RCC 7860 (cell line): ENCODE measurements at places on chromosomes 2 and 18.

DNA sequence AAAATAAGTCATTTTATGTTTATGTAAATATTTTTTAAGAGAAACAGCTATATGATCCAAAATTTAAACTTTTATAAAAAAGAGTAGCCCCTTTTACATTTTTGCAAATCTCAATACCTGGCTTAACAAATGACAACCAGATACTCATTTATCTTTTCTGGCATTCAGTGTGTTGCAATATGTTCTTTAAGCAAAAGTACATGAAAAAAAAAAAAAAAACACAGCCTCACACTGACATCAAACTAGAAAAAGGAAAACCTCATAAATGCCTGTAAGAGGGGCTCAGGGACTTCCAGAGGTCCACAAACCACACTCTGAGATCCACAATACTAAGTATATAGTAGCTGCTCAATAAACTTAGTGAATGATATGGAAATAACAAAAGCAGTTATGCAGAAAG is 21.9 kb downstream of the PPP4R3B start:
- no peak for DNase-seq

- DNase-seq: no peak
These were observed 43.9 kb upstream of the OTOF start for GRCh38 chr2:26521913-26522180.

- DNase-seq: no peak
These were observed 1.6 kb downstream of the TSHZ1 start for GRCh38 chr18:75211953-75212750.

- DNase-seq: no peak
These were observed 126.3 kb upstream of the HS6ST1 start for GRCh38 chr2:128444816-128445522.

GRCh38 chr2:231028889-231029288 is 8.4 kb upstream of the C2orf72 start:
- no peak for DNase-seq

GRCh38 chr2:41000906-41001305 is 549.0 kb upstream of the SLC8A1 start:
- DNase-seq: no peak

- DNase-seq: no peak
These were observed 271.6 kb upstream of the RND3 start for GRCh38 chr2:150759106-150759505.

DNA sequence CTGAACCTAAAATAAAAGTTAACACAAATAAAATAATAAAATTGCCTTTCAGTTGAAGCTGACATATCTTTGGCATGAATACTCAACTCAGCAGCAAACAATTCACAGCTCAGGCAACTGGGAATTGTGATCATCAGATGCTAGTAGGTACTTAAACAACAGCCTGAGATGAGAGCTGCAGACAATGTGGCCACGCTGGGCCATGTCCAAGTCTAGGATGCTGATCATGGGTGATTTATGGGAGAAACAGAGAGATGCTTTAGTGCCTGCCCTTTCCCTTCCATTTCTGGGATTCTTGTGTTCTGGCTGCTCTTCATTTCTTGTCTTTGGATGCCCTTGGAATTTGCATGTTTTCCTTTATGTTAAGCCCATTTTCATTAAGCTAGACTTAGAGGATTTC is 212.4 kb upstream of the CWC22 start:
- DNase-seq: no peak

DNA sequence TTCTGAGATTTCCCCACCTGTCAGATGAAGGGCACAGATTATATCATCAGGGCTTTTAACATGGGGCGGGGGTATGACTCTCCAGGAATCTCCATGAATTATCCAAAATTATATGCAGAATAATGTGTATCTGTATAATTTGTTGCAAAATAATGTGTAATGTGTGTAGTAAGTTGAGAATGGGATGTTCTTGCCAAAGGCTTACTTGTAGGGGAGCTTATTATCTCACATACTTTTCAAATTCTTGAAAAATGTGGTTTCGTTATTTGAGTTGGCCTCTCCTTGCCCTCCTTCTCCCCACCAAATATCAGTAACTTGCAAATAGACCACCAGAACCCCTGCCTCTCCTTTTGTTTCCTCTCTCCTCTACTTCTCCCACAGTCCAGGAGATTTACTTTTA is 35.6 kb downstream of the UBR3 start:
- DNase-seq: no peak

DNA sequence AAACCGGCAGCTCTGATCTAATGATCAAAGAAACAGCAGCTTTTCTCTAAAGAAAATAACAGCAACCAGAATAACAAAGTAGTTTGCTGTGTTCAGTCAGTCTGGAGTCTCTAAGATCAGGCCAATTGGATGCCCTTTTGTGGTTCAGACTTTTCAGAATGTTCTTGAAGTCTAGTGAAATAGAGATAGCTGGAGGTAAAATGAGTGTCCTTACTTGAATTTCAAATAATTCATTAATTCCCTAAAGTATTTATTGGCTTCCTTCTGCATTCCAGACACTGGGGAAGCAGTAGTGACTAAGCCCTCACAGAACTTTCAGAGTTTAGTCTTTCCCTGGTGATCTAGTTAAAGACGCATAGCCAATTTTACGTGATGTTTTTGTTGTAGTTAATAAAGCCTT is 58.7 kb downstream of the C18orf54 start:
- DNase-seq: no peak

DNA sequence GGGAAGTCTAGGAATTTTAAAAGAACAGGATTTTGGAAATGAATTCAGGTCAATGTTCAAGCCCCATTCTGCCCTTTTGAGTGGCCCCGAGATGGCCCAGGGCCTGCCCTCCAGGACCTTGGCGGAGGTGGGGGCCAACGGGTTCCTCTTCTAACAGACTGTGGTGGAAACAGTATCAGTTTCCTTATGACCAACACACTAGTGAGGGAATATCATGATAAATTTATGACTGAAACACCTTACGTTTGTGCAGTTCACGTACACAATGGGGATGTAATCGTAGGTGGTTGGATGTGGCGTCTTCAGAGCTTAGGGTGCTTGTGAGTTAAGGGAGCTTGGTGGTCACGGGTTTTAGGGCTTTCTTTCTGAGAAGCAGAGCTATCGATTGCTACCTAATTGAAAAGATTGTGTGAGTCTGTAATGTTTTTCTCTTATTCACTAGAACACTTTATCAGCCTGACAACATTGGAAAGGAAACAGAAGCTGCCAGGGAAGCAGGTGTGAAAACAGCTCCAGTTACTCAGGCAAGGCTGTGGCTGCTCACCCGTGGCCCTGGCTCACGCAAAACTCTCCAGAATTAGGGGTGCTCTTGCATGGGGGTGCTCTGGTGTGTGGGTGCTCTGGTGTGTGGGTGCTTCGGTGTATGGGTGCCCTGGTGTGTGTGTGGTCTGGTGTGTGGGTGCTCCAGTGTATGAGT is 165.3 kb downstream of the SNTG2 start:
- DNase-seq: no peak

DNA sequence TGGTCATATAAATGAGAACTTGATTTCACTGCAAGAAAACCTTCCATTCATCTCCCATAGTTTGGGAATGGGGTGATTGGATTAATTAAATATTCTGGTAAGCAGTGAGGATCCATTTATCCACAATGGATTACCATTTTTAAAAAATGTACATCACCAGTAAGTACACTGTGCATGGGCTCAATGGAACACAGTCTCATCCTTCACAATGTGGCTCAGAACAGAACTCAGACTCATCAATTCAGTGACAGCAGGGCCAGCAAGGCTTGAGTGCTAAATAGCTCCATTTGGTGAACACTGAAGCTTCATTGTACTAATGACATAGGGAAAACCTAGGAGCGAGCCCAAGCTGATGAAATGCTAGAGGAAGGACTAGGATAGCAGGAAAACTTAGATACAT is 223.8 kb downstream of the CMPK2 start:
- no peak for DNase-seq

- DNase-seq: peak; percentile 2
These were observed 20.9 kb upstream of the TFPI start for GRCh38 chr2:187574969-187575750.

DNA sequence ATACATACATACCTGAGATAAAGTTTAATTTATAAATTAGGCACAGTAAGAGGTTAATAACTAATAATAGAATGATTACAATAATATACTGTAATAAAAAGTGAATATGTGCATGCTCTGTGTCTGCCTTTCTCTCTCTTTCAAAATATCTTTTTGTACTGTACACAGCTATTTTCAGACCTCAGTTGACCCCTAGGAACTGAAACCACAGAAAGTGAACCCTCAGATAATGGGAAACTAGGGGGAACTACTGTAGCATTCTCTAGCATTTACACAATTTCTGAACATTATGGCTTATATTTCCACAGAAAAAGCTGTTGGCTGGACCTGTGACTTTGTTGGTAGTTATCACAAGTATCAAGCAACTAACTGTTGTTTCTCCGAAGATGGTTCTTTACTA is 25.9 kb downstream of the WDR75 start:
- no peak for DNase-seq

DNA sequence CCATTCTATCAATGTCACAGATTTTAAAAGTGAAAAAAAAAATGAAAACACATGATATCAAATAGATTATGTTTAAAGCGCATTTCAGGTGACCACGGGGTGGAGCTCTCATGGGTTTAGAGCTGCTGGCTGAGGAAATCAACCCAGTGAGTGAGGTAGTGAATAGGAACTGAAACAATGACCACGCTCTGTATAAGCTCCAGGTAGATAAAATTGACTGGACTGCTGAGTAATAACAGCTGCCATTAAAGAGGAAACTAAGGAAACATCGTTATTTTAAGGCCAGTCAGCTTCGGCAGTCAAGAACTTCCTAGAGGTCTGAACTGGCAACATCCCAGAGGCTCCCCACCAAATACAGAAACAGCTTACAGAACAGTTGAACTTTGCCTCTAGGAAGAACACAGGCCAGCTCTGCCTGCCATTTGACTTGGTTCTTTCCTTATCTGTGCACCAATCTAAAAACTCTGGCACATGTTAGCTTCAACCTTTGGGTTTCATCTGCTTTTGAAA is 185.9 kb downstream of the PDE1A start:
- peak; percentile 12 for DNase-seq

- DNase-seq: no peak
These were observed 450.1 kb upstream of the LRATD1 start for GRCh38 chr2:14182227-14182946.

DNA sequence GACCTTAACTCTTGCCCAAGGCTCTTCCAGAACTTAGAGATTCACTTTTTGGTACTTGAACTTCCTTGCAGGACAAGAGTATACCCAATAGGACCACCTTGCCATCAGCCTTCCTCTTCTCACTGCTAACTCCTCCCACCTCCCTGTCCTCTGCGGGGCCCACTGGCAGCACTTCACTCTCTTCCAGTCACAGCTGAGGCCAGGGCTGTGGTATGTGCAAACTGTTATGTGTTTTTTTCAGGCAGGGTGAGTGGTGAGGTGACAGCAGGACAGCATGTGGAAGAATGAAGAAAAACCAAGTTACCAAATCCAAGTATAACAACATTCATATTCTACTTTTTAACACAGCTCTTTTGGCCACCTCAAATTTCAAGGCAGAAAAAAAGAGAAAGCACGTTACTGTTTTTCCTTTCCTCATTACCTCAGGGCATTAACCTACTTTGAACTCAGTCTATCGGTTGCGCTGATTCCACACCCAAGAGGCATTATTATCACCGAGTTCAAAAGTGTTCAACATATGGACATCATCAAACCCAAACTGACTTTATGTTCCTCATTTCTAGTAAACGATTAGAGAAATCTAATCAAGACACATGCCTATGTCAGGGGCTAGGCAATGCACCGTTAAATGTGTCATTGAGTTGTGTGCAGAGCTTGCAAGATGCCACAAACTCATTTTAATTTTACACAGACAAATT is 605.2 kb upstream of the SYT4 start:
- no peak for DNase-seq

DNA sequence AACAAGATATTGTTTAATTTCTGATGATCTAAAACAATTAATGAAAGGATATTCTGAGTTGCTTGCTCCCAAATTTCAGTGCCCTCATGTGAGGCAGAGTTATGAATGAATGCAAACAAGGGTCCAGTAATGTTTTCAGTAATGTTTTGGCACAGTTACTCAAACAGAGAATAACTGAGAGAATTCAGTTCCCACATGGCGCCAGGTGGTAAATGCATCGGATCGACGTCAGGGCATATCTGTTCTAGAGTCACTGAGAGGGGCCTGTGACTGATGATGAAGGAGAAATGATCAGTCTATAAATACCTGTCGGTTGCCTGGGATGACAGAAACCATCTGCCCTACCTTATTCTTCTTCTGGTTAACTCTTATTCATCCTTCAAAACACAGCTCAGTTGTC is 81.4 kb downstream of the KCNS3 start:
- no peak for DNase-seq

- no peak for DNase-seq
These were observed 44.2 kb downstream of the DPYSL5 start for GRCh38 chr2:26892133-26892532.

DNA sequence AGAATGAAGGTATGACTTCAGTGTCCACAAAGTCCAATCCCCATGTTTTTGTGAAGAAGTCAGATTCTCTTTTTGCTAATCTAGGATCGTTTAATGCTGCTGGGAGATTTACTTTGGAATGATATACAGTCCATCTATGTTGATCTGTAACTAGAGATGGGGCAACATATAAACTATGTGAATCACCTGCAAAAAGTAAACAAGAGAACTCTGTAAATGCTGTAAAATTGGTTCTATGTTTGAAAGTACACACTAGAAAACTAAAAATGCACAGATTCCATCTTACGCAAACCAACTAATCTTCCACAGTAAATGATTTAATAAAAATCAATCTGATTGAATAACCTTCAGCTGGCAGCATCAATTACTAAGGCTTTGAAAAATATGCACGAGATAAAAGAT is 37.5 kb downstream of the VPS54 start:
- no peak for DNase-seq

- no peak for DNase-seq
These were observed 197.9 kb downstream of the LNPK start for GRCh38 chr2:175804122-175804521.

DNA sequence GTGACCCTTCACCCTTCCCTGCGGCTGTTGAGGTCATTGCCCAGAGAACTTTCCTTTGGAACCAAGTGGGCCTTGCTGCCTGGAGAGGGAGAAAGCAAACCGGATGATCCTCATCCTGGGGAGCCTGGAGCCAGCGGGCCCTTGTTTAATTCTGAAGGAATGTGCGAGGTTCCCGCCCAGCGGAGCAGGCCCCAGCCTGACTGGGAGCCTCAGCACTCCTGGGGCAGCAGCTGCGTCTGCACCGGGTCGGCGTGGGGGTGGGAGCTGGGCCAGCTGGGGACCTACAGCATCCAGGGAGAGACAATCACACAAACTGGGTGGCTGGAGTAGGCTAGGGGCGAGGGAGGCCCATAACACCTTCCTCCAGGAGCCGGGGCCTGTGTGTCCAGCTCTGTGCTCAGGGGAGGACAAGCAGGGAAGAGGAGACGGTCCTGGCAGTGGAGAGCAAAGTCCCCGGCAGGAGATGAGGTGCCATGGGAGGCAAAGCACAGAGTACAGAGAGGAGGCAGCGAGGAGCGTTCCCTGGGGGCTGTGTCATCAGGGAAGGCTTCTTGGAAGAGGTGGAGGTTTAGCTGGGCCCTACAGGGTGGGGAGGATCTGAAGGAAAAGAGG is 61.9 kb upstream of the HAAO start:
- no peak for DNase-seq

DNA sequence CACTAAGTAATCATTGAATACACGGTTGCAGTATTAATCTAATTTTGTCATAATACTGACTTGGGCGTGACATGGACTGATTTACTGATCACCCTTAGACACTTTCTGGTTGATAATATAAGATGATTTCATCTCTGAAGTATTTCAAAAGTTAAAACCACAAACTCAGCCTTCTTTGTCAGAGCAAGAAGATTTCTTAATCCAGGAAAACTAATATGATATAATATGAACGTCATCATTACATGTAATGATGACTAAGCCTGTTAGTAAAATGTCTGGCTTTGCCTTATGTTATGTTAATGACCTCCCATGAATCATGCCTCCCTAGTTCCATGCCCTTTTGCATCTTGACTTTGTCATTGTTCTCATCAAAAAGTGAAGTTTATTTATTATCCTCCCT is 1325.0 kb upstream of the CDH2 start:
- DNase-seq: peak; percentile 85
